CD4-positive, alpha-beta T cell treated with Interleukin-1 beta for 1 hour (primary cell): ENCODE measurements at places on chromosomes 7 and 10.

- no peak for DNase-seq
Measured at GRCh38 chr7:33973231-33974015, 68.1 kb downstream of the BMPER start.

DNA sequence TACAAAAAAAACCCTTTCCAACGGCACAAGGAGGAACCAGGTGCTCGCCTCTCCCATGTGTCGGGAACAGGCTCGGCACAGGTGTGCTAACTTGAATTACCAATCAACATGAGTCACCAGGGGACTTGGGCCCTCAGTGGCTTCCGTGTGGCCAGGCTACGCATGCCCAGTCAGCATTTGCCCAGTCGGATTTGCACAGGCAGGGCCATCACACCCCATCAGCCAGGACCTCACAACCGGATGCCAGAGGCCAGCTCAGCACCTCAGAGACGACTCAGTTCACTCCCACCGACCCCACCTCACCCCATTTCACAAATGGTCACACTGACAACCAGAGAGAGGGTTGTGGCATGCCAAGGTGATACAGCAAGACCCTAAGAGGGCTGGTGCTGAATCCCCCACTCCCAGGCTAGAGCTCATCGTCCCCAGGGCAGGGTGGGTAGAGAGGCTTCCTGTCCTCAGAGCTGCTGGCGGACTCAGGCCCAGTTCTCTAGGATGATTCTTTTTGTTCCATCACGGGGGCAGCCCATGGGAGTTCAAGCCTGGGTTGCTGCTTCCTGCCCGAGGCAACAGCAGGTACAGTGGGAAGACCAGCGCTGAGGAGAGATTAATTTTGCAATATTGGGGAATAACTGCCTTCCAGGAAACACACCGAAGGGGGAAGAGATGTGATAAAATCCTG, 13.6 kb downstream of the ANXA11 start:
- DNase-seq = peak; percentile 41

DNA sequence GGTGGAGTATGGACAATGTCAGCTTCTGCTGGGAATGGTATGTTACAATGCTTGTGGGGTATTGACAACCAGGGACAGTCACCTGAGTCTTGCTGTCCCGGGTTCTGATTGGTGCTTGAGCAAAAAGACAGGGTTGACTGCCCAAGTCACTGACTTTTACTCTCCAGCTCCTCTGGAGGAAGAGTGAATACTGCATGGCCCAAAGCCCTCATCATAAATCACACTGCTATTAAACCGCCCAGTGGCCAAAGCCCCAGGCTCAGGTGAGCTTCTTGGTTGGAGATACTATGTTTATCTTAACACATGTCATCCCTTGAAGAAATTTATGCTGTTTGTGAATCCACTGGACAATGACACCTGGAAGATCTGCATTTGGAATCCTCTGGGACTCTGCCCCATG, 90.0 kb upstream of the IGFBP3 start:
- DNase-seq = no peak

DNA sequence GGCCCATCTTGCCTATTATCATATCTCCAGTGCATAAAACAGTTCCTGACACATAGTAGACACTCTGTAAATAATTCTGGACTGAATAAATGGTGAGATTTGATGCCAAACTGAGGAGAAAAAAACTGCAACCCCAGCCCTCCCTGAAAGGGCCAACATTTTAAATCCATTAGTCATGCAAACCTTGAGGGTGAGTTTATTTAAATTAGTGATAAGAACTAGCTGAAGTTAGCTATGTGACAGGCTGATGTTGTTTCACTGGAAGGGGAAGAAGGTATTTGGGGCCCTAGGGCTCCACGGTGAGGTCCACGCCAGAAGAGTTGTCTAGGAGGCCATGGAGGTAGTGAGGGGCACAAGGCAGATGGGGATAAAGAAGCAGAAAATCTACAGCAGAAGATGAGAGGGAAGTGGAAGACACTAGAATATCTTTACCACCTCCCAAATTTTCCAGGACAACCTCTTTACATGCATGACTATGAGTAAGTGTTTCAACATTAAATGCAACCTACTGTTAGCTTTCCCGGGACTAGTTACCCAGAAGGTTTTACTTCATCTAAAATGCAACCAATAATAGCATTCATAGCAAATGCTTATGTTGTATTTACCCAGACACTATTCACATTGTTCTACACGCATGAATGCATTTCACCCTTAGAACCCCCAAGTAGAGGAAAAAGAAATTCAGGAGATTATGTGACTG, 183.2 kb upstream of the LYZL1 start:
- no peak for DNase-seq

GRCh38 chr10:71438761-71439160, 42.0 kb downstream of the CDH23 start:
- DNase-seq = no peak

GRCh38 chr7:44787041-44787440, 9.4 kb upstream of the PPIA start:
- DNase-seq = no peak

GRCh38 chr7:31398815-31399214, 58.3 kb upstream of the NEUROD6 start:
- no peak for DNase-seq

GRCh38 chr10:9921544-9921943, 1096.1 kb upstream of the CELF2 start:
- no peak for DNase-seq

- DNase-seq = no peak
Measured at GRCh38 chr7:1943933-1944618, 274.0 kb downstream of the ELFN1 start.

DNA sequence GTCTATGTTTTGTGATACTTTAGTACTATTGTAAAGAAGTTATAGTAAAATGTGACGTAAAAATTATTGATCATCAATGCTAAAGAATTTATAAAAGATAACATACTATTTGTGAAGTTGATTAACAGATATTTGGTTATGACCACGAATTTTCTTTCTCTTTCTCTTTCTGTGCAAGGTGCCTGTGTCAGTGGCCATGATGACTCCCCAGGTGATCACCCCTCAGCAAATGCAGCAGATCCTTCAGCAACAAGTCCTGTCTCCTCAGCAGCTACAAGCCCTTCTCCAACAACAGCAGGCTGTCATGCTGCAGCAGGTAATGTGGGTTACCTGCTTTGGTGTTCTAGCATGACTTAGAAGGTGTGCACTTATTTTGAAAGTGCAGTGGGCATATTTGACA, 213.7 kb downstream of the FOXP2 start:
- DNase-seq = no peak

DNA sequence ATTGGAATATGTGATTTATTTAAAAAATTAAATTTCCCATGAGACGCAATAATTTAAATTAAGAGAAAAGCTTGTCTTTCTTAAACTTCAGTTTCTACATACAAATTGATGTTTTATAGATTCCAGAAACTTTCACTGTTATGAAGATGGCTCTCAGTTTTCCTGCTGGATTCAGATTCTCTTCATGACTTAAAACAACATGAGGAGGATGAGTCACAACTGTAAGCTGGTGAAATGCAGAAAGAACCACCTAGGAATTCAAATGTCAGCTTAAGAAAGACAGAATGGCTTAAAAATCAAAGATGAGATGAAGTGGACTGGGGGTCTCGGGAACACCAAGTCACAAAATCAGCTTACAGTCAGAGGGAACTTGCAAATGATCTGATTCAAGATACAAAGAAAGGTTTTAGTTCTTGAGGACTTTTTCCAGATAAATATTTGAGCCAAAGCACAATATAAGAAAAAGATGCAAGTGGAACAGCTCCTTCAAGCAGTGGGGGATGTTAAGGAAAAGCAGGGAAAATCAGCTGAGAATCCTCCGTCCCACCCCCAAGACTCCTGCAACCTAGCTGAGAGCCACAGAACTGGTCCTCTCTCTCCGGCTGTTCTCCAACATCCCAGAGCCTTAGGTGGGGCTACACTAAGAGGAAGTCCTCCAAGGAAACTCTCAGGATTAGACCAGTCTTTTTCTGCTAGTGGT, 279.8 kb downstream of the KCNMA1 start:
- no peak for DNase-seq

DNA sequence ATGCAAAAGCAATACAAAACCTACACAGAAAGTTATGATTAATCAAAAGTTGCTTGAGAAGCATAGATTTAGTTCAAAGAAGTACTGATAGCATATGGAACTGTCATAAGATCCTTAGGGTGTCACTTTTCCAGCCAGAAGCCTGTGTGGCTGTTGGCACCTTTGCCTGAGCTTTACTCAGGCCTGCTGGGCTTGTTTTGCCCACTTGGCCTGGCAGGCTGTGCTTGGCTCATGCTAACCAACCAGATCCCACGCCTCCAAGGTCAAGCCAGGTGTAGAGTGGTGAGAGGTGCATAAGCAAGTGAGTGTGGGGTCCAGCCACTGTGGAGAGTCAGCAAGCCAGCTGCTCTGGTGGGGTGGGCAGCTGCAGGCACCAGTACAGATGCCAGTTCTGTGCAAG, 12.0 kb upstream of the LIPA start:
- DNase-seq = no peak

DNA sequence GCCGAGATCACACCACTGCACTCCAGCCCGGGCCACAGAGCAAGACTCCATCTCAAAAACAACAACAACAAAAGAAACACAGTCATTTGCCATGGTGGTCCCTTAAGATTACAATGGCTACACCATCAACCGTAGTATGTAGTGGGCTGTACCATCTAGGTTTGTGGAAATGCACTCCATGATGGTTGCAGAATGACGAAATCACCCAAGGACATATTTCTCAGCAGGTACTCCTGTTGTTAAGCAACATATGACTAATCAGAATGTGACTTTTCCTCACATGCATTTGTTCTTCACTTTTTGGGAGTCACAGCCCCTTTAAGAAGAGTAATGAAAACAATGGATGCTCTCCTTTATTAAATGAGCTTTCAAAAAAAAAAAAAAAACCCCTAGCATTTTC, 11.0 kb downstream of the SVIL start:
- DNase-seq = no peak

DNA sequence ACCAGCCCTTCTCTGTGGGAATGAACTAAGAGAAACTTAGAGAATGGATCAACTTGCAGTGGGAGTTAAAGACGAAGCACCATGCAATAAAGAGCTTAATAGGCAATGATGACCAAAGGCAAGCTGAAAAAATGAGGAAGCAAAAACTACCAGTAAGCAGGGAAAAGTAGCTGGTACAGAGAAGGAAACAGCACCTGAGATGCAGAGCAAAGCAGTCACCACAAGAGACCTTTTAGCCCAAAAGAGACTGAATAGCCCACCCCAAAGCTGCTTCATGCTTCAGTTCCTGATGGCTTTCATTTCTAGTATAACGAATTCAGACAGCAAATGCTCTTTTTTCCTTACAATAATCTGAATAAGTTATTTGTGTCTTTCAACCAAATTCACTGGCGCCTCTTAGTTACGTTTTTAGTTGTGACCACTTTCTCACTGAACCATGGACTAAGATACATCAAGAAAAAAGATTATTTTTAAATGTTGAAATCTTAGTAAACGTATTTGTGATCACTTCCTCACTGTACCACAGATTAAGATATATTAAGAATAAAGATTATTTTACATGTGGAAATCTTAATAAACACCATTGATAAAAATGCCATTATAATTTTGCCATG, 76.0 kb downstream of the USP6NL start:
- no peak for DNase-seq

- no peak for DNase-seq
Measured at GRCh38 chr7:120725376-120726039, 132.4 kb downstream of the TSPAN12 start.

GRCh38 chr7:122827763-122828162, 58.5 kb downstream of the CADPS2 start:
- DNase-seq = no peak

DNA sequence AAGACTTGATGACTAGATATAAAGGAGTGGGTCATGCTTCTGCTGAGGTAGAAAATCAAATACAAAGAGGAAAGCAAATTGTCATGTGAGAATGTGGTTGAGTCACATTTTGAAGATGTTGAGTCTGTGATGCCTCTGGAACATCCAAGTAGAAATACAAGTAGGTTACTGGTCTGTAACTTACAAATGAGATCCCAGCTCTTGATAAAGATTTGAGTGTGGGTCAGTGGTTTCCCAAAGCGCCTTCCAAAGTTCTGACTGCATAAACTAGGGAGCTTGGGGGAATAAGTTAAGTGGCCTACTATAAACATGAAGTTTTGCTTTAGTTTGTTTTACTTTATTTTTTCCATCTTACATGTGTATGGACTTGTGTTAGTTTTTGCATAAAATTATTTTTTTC, 144.3 kb upstream of the ETV1 start:
- no peak for DNase-seq

GRCh38 chr10:125639846-125640245, 43.1 kb downstream of the TEX36 start:
- no peak for DNase-seq

- DNase-seq = no peak
Measured at GRCh38 chr7:22549667-22550513, 49.9 kb upstream of the STEAP1B start.

DNA sequence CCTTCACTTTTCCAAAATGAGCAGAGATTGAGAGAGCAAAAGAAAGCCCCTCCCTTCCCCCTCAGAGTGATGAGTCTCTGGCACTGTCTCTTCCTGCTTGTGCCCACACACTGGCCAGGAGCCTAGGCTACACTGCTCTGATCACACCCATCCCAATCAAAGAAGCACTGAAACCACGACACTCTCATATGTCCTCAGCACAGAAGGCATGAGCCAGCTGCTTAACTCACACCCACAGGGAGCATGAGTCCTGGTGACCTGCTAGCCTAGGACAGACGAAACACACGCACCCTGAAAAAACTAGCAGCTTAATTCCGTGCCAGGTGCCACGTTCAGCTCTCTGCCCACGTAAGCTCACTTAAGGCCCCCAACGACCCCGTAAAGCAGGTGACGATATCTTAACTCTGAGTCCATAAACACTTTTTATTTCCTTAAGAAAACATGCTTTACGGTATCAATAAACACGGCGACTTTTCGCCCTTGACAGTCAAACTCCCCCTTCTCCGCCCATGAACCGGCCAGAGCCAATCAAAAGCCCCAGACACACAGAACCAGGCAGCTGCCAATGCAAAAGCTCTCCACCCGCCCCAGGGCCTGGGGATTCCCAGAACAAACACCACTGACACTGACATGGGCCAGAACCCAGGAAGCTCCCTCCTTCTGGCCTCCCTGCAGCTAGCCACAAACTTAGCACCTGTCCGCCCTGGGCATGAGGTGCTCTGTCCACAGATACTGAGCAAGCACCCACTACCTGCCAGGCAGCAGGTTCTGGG, 69.0 kb downstream of the TNRC18 start:
- DNase-seq = no peak

DNA sequence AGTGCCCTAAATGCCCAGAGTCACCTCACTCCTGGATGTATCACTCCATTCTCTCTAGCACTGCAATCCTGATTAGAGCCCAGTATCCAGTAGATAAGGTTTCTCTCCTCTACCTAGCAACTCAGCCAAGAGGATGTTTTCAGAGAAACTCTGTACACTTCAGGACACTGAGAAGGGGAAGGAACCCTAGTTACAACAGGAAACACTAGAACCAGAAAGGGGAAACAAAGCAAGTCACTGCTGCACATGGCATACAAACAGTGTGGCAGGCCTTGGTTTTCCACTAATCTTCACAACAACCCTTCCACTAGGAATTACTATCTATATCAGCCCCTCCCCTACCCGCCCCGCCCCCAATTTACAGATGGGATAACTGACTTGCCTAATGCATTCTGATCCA, 1.6 kb downstream of the FAM204A start:
- no peak for DNase-seq

GRCh38 chr10:99975942-99976809, 33.6 kb downstream of the DNMBP start:
- DNase-seq = no peak

- DNase-seq = no peak
Measured at GRCh38 chr7:26406433-26406832, 114.8 kb downstream of the SNX10 start.

GRCh38 chr10:85643845-85644525, 722.6 kb downstream of the GRID1 start:
- no peak for DNase-seq
